ENCODE measurements at places on chromosomes 5 and 9.

DNA sequence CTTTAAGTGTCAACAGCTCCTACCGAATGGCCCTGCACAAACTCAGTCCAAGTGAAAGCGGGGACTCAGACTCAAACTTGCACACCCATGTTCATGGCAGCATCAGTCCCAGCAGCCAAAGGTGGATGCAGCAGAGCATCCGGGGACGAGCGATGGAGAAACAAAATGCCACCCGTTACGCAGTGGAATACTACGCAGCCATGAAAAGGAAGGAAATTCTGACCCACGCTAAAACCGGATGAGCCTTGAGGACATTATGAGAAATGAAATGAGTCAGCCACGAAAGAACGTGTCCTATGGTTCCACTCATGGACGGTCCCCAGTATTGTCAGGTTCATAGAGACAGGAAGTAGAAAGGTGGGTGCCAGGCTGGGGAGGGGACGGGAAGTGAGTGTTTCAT is 48.6 kb upstream of the NOTCH1 start:
- no peak for DNase-seq

DNA sequence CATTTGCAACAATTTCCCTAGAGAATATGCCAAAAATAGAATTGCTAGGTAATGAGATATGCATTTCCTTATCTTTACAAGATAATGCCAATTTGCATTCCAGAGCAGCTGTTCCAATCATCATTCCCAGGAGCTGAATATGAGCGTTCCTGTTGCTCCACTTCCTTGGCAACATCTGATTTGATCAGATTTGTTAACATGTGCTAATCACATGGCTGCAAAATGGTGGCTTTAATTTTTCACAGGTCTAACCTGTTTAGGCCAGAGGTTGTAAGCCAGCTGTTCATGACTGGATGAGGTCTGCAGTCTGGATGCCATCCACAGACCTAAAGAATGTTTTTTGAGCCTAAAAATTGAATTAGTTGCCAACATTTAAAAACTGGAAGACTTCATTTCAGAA is 220.7 kb upstream of the IL12B start:
- DNase-seq: no peak

- DNase-seq: no peak
These were observed 65.4 kb downstream of the DRD1 start for GRCh38 chr5:175378444-175379028.

GRCh38 chr5:15515229-15515628 is 15.2 kb downstream of the FBXL7 start:
- DNase-seq: no peak

- no peak for DNase-seq
These were observed 87.4 kb downstream of the LMX1B start for GRCh38 chr9:126700903-126701812.

- DNase-seq: no peak
These were observed 13.0 kb downstream of the STOM start for GRCh38 chr9:121357011-121357410.

DNA sequence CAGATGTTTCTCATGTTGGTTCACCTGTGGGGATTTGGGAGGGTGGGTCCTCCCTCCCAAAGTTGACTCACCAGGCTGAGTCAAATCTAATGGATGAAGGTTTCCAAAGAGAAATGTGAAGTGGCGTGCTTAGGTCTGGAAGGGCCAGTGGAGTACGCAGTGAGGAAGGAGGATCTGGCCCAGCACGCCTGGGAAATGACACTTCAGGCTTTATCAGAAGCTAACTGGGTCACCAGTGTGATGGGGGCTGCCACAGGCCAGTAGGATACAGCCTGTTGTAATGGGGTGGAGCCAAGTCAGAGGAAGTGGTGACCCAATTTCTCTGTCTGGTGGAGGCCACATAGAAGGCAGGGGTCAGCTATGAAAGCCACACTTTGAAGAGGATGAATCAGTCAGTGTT is 18.0 kb downstream of the POLR1E start:
- no peak for DNase-seq

- no peak for DNase-seq
These were observed 161.6 kb upstream of the PANK3 start for GRCh38 chr5:168740811-168741213.

Data from stimulated activated CD4-positive, alpha-beta T cell treated with anti-CD3 and anti-CD28 coated beads, TNF-alpha, amount 100 ng/mL, for 48 hours (primary cell).